ENCODE measurements at places on chromosomes 13 and 19.

GRCh38 chr13:52405369-52405766, 604 bp downstream of the THSD1 start:
- DNase-seq, result no peak

DNA sequence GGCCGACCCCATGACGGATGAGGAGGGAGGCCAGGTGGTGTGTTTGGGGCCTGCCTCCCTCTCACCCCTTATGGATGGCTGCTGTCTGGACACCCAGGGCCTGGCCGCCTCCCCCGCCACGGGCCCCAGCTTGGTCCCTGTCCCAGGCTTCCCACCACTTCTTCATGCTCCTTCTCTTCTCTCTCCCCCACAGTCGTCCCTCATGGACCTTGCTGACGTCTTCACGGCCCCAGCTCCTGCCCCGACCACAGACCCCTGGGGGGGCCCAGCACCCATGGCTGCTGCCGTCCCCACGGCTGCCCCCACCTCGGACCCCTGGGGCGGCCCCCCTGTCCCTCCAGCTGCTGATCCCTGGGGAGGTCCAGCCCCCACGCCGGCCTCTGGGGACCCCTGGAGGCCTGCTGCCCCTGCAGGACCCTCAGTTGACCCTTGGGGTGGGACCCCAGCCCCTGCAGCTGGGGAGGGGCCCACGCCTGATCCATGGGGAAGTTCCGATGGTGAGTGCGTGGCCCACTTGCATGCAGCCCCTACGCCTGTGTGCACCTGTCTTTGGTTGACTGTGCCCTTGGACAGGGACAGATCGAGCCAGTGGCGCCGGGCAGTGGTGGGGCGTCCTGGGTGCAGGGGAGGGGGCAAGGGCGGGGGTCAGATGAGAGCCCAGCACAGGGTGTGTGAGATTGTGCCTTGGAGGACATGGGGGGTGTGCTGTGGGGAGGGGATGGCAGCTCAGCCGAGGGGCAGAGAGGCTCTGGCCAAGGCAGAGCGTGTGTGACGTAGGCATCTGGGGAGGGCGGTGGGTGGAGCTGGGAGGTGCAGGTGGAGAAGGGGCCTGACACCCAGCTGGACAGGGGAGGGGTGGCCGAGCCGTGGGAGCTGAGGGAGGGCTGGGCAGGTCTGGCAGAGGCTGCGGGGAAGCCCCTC, 16.8 kb downstream of the EPN1 start:
- DNase-seq, result no peak

DNA sequence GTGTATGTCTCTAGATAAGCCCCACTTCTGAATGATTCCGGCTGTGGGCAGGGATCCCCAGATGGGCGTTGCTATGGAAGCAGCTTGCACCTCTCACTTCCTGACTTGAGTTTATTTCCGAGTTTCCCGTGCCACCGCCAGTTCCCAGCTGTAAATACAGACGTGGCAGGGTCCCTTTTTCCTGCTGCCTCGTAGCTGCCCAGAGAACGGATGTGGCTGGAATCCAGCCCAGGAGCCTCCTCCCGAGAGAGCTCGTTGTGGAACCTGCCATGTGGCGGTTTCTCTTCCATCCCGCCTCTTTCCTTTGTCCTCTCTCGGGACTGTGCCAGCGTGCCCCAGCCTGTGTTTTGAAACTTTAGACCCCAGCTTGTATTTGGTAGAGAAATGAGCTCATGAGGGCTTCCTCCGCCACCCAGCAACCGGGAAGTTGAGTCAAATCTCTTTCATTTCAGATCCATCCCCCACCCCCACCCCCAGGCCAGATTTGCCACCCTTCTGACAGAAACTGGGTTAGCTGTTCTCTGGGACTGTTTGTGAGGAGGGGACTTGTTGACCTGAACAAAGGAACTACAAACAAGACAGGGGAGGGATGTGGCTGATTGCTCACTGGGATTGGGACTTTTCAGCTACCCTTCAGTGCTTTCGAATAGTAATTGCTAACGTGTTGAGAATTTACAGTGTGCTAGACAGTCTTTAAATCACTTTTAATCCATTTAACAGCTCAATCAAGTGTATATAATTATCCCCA, 96.6 kb downstream of the SIPA1L3 start:
- peak; percentile 38 for DNase-seq

DNA sequence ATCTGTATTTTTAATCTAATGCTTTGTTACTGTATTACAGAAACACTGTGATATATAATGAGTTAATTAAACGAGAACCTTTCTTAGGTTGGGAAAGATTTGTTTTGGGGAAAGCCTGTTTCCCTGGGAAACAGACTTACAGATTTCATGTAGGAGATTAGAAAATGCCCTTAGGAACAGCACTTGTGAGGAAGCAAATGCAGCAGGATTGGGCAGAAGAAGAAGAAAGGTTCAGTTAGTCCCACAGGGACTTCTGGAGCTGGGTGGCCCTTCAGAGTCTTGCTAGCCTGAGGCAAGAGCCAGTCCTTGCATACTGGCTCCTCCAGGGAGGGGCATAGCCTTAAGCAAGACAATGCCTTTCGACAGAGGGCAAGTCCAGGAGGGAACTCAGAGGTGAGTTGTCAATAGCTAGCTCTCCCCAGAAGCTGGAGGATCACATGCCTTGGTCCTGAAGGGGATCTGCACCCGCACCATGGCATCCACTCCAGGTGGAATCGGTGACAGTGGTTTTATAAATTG, 36.8 kb downstream of the N4BP2L1 start:
- DNase-seq, result no peak

- peak; percentile 36 for DNase-seq
These were observed 41.6 kb upstream of the ZNF730 start for GRCh38 chr19:23075031-23075733.

Measured in suppressor macrophage treated with lipopolysaccharide for 1 hour (primary cell).